ENCODE measurements at places on chromosomes 7 and 10. TPM values are rescaled to one million over a fixed set of nuclear protein-coding genes. Genes with fewer than 3 reads are reported as not detected.

Gene PDK4
- total RNA-seq = 4.5 TPM

Gene LIPJ
- not detected for total RNA-seq

Gene CYP3A7
- total RNA-seq = not detected

Gene SH2D4B
- total RNA-seq = not detected

Gene DBF4
- 36.7 TPM for total RNA-seq

Gene ANKRD61
- total RNA-seq = 0.38 TPM

Gene GRM3
- total RNA-seq = not detected

Gene IGFBP1
- 30.8 TPM for total RNA-seq

Gene CYP2E1
- total RNA-seq = not detected

Gene AKR1C3
- 1,248 TPM for total RNA-seq

Gene LIPF
- total RNA-seq = not detected

Gene TFPI2
- total RNA-seq = 255 TPM

Gene GJD4
- total RNA-seq = not detected

Gene CYP2W1
- not detected for total RNA-seq

Gene TACR2
- total RNA-seq = 0.17 TPM

Gene SEMA3E
- 2.2 TPM for total RNA-seq

Gene PILRB
- 31.7 TPM for total RNA-seq

Gene SPDYE2
- total RNA-seq = not detected

Gene RNLS
- 8.2 TPM for total RNA-seq

Gene GNGT1
- not detected for total RNA-seq

Gene RBM28
- total RNA-seq = 58.8 TPM

Gene TAS2R41
- total RNA-seq = not detected

Gene ADRB1
- total RNA-seq = 0.94 TPM

Gene HOXA6
- total RNA-seq = 1.9 TPM

Gene NPC1L1
- total RNA-seq = 0.07 TPM

Gene AMPH
- total RNA-seq = 0.12 TPM

Gene NRBF2
- 19.3 TPM for total RNA-seq

Gene TMEM225B
- total RNA-seq = 1.0 TPM

Gene HOXA5
- total RNA-seq = 6.6 TPM

Gene AKR1C8
- total RNA-seq = not detected

Gene KLF14
- not detected for total RNA-seq

Gene TIMM23
- total RNA-seq = 152 TPM

Gene HIPK2
- total RNA-seq = 22.3 TPM

Gene TMEM236
- 0.12 TPM for total RNA-seq

Gene HYAL4
- 0.08 TPM for total RNA-seq

Gene ENTPD7
- total RNA-seq = 19.9 TPM

Gene SFRP4
- 4.2 TPM for total RNA-seq

Gene OR2A1
- total RNA-seq = not detected

Gene SLC29A3
- total RNA-seq = 13.9 TPM

Gene LIPK
- total RNA-seq = not detected

Gene RAB19
- not detected for total RNA-seq

Gene CCDC3
- total RNA-seq = 0.94 TPM

Gene OLAH
- total RNA-seq = 0.05 TPM

Gene ARHGEF5
- total RNA-seq = 1.7 TPM

Gene RPP38
- 37.2 TPM for total RNA-seq

Gene FAM25G
- total RNA-seq = not detected

Gene RASA4
- total RNA-seq = 2.2 TPM

Gene ENO4
- 0.19 TPM for total RNA-seq

Gene C7orf57
- 0.37 TPM for total RNA-seq

Gene THAP5
- total RNA-seq = 14.7 TPM

Gene ADCY1
- 2.2 TPM for total RNA-seq

Gene WDFY4
- total RNA-seq = not detected

Gene PHYHIPL
- total RNA-seq = 0.29 TPM

Gene TAS2R5
- 0.40 TPM for total RNA-seq

Gene ARHGAP22
- total RNA-seq = 4.4 TPM

Gene FGF8
- 0.09 TPM for total RNA-seq

Gene TRIM4
- total RNA-seq = 26.4 TPM
